Stimulated activated CD4-positive, alpha-beta T cell treated with anti-CD3 and anti-CD28 coated beads, TNF-alpha, amount 100 ng/mL, for 24 hours (primary cell): ENCODE measurements at places on chromosomes 5 and 9.

GRCh38 chr5:68652534-68652965, 437.0 kb downstream of the PIK3R1 start:
- DNase-seq = no peak

- DNase-seq = no peak
These were observed 226.5 kb downstream of the FANCC start for GRCh38 chr9:95090871-95091577.

DNA sequence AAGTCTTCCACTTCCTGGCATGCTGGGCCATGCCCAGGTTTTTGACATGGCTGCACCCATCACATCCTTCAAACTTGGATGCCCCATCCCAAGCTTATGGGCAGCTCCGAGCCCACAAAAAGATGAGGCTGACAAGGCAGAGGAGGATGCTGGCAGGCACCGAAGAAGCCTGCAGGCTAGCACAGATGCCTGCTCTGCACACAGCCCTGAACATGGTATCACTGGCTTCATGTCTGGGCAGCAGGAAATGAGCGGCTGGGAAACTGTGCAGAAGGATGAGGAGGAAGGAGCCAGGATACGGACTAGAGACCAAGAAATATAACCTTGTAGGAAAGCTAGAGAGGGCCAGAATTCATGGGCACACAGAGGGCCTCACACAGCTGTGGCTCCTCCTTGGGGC, 14.8 kb downstream of the CAMK2A start:
- DNase-seq = no peak

- no peak for DNase-seq
These were observed 212.6 kb downstream of the MCTP1 start for GRCh38 chr5:95072281-95072680.

GRCh38 chr9:3517377-3518048, 8.3 kb downstream of the RFX3 start:
- no peak for DNase-seq

DNA sequence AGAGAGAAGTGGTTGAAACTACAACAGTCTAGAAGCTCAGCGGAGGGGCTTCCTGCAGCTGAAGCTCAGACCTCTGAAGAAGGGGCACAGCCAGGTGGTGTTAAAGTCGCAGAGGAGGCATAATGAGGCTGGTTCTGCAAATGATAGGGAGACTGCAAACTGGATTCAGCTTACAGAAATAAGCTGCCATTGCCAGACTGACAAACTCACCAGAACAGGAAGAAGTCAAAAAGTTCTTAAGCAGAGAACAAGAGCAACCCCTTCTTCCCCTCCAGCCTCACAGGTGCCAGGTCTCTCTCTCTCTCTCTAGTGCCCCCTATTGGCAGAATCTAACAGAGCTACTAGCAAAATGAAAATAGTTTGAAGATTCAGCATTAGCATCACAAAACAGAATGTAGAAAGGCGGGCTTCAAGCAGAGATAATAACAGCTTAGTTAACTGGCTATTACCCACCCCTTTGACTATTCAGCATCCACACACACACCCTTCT, 76.7 kb downstream of the GRAMD2B start:
- DNase-seq = no peak

- no peak for DNase-seq
These were observed 4.4 kb downstream of the SLC25A25 start for GRCh38 chr9:128072144-128073021.

DNA sequence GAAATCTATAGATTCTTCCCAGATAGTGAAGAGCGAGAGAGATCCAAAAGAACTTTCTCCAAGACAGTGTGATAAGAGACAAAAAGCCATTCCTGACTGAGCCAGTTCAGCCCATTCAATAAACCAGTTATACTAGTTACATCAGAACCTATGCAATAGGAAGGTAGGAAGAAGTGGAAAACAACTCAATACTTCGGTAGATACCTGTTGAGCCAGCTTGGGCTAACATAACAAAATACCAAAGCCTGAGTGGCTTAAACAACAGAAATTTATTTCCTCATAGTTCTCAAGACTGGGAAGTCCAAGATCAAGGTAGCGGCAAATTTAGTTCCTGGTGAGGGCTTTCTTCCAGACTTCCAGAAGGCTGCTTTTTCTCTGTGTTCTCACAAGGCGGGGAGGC, 214.5 kb upstream of the GRAMD2B start:
- DNase-seq = no peak

GRCh38 chr9:135455401-135456030, 24.1 kb upstream of the PPP1R26 start:
- no peak for DNase-seq
